ENCODE measurements at places on chromosomes 13 and 19.

DNA sequence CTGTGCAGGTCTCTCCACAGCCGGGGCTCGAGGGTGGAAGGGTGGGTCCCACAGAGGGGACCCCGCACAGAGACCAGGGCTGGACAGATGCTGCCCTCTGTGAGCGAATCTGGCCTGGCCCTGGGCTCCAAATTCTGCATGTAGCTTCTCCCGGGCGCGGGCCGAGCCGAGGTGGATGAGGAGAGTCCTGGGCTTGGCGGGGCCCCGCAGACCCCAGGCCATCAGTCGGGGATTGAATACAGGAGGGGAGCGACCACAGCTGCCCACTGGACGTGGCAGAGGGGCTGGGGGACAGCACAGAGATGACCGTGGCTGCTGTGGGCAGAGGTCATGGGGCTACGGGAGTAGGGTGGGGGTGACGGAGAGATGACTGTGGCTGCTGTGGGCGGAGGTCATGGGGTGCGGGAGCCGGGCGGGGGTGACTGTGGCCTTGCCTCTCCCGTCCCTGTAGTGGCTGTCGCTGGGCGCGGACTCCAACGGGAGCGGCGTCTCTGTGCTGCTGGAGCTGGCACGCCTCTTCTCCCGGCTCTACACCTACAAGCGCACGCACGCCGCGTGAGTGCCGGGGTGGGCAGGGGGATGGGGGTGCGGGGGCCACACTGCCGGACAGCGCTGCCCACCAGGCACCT lies 15.5 kb downstream of the NCLN start:
- no peak for DNase-seq

DNA sequence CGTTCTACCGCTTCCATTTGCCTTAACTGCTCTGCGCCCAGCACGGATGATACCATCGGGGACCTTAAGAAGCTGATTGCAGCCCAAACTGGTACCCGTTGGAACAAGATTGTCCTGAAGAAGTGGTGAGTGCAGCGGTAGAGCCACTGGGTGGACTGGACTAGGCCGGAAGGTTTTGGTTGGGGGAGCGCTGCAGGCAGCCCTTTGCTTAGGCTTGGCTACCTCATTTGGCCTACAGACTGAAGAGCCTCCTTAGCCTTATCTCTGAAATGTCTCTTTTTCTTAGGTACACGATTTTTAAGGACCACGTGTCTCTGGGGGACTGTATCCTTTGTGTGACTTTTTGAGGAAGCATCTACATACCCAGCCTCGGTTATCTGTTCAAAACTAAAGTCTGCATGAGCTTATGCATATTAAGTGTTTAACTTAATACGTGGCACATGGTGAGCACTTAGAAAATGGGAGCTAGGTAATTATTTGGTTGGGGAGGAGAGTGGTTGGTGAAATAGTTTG lies 889 bp downstream of the UBL5 start:
- no peak for DNase-seq

DNA sequence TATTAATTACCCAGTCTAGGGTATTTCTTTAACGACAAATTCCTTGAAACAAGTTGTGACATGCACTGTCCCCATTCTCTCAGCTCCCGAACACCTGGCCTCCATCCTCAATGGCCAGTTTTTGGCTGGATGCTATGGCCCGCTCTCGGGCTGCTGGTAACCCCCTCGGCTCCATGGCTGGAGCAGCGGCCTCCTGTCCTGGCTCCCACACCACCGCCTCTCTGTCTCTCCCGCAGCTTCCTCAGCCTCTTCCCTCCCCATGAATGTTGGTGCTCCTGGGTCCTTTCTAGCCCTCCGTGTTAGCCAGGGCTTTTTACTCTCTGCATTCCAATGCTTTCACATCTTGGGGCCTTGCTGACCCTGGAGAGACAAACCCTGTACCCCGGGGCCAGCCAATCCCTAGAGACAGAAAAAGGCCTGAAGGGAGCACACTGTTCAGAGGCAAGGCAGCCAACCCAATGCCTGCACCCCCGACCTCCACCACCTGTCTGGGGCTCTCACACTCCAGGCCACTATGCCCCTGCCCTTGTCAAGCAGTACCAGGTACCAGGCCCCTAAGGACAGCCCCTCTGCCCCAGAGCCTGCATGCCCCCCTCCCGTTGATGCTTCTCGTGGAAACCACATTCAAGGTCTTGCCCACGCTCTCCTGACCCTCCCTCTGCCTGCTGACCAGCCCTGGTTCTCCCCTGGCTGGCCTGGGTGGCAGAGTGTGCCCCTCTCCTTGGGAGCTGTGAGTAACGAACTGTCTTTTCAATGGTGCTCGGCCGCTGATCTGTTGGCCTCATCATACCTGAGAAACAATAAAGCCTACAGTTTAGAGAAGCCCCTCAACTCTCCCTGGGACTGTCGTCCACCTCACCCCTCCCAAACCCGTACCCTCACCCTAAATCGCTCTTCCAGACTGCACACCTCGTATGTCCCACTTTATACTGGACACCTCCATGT lies 86.9 kb upstream of the GPR183 start:
- no peak for DNase-seq

DNA sequence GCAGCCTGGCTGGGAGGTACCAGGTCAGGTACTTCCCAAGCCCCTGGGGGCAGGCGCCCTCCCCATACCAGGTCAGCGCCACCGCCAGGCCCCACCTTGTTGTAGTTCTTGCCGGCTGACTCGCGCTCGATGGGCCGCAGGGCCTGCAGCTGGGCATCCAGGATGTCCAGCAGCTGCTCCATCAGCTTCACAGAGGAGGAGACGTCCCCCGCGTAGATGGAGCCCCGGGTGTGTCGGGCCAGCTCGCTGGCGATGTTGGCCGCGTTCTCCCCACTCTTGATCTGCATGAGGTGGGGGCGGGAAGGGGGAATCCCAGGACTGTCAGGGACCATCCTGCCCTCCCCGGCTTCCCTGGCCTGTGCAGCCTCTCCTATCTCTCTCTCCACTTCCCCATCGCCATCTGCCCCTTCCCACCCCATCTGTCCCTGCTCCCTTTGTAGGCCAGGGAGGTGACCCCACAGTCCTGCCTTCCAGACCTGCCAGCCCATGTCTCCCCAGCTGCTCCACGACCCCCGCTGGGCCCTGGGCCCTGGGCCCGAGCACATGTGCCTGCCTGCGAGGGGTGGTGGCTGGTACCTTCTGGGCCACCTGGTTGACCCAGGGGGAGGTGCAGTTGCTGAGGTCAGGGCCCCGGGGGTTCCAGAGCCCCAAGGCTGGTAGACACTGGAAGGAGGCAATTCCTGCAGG lies 23.8 kb upstream of the ASF1B start:
- no peak for DNase-seq

GRCh38 chr19:3365836-3366752 lies at the start of gene NFIC:
NFIC (plus strand) TSS chr19:3366583; CDS start chr19:3366637, 54 bp downstream.
- peak; percentile 57 for DNase-seq

- no peak for DNase-seq
These were observed 56.8 kb downstream of the SLC7A1 start for GRCh38 chr13:29538652-29539040.

- no peak for DNase-seq
These were observed 311.9 kb upstream of the ARGLU1 start for GRCh38 chr13:106879806-106880205.
